ENCODE measurements at places on chromosomes 2 and 18.
A peak's percentile ranks its signal among the peaks of the same experiment; 100 is the strongest.

- DNase-seq: no peak
These were observed 55.0 kb downstream of the KIF1A start for GRCh38 chr2:240765007-240765406.

DNA sequence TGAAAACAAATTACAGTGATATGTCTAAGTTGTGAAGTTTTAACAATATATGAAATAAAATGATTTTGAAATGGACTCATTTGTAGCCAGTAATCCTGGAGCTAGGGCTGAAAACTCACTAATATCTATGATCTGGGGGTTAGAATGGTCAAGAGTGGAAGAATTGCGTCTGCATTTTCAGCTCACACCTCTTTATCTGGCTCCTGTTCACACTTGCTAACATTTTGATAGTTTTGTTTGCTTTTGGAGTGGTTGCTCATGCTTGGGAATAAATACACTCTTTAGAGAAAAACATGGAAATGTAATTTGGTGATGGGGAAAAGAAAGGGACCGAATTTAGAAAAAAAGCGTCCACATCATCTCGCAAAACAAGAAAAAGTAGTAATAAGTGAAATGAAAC lies 30.7 kb downstream of the UBE2F start:
- no peak for DNase-seq

DNA sequence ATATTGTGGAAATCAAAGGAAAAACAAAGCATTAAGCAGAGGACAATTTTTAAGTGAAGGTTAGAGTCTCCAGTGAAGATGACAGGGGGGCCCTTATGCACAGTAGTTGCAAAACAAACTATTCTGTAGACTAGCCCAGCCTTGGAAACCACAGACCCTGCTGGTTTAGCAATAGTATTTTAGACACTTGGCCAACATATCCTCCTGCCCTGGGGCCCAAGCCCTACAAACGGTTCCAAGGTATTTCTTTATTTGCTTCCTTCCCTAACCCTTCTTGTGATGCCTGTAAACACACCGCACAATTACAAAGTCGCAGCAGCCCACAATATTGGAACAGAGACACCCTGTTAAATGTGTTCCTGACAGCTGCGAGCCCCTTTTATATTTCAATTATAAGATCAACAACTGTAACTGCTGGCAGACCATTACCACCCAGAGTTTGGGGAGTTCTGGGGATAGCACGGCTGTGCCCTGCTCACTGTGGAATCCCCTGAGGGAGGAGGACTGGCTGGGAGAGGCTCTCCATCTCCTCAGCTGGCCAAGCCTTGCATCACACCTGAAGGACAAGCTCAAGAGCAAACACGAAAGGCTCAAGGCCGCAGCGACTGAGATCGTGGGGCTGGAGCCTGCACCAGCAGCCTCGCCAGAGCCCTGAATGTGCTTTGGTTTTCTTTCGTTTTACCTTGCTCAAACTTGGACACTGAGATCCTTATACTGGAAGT lies 282.2 kb upstream of the ATP5MC3 start:
- DNase-seq: no peak

- DNase-seq: no peak
These were observed 93.5 kb downstream of the GALNT3 start for GRCh38 chr2:165700531-165700930.

- DNase-seq: peak; percentile 88
These were observed at the start of gene STAT4 for GRCh38 chr2:191150600-191151330. Gene STAT4 (minus strand): TSS chr2:191150994. CDS start chr2:191148203, 2,791 bp downstream.

- DNase-seq: no peak
These were observed 8.4 kb downstream of the KIF1A start for GRCh38 chr2:240811346-240812300.

GRCh38 chr2:10658914-10659257 lies 30.9 kb downstream of the NOL10 start:
- no peak for DNase-seq

DNA sequence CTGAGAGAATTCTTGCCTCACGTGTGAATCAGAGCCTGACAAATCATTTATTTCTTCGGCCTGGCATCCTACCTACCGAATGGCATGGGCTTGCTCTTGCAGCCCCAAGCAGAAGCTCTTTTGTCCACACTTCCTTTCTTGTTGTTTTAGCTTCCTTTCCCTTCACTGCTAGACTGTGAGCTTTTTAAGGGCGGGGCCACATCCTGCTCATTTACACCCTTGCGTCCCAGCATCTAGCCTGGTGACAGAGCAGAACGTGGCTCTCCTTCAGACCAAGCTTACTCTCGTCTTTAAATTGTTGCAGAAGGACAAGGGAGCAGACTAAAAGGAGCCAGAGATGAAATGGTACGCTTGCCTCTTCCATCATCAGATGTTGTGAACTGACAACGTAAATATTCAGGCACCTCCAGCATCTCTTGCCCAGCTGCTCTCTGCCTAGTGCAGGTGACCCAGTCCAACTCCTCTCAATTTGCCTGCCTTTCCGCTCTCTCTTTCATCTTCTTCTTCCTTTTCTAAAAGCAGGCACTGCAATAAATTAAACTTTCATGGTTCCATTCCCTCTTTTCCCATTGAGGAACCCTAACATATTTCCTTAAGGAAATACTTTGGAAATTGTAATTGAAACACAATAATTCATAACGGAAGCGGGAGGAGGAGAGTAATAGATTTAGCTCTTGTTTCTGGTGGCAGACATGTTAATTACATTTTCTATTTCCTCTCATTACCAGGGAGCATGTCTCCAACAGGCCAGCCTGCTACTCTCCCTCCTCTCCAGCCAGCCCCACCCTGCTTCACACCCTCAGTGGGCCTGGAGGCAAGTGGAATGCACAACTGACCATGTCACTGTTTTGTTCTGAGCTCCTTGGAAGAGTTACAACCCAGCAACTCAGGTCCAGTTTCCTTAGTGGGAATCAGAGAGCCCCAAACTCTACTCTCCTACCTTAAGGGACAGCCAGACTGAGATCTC lies 228.1 kb upstream of the TRIB2 start:
- no peak for DNase-seq

GRCh38 chr2:187497858-187498463 lies 49.9 kb upstream of the CALCRL start:
- DNase-seq: no peak

- DNase-seq: no peak
These were observed 47.8 kb downstream of the TFPI start for GRCh38 chr2:187506416-187506815.

GRCh38 chr2:77712601-77713000 lies 190.4 kb upstream of the LRRTM4 start:
- no peak for DNase-seq

GRCh38 chr2:29223851-29224692 lies 108.9 kb downstream of the CLIP4 start:
- DNase-seq: peak; percentile 60

- no peak for DNase-seq
These were observed 115.3 kb upstream of the SCN7A start for GRCh38 chr2:166609183-166609959.

GRCh38 chr2:62302631-62303435 lies 106.9 kb downstream of the B3GNT2 start:
- DNase-seq: no peak

DNA sequence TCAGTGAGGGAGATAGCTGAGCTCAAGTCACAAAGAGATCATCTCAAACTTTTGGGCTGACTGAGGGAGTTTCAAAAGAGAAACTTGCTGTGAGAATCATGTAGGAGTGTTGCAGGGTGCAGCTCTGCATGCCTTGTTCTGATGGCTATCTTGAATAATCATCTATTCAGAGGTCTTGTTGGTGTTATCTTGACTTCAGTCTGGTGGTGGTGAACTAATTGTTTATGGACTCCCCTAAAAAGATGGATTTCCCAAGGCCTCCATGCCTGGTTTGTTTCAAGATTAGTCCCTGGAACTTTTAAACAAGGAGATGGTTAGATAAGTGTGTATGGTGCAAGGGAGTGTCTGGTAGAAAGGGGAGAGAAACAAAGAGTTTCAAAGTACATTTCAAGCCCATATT lies 29.8 kb downstream of the SLC39A6 start:
- DNase-seq: no peak

DNA sequence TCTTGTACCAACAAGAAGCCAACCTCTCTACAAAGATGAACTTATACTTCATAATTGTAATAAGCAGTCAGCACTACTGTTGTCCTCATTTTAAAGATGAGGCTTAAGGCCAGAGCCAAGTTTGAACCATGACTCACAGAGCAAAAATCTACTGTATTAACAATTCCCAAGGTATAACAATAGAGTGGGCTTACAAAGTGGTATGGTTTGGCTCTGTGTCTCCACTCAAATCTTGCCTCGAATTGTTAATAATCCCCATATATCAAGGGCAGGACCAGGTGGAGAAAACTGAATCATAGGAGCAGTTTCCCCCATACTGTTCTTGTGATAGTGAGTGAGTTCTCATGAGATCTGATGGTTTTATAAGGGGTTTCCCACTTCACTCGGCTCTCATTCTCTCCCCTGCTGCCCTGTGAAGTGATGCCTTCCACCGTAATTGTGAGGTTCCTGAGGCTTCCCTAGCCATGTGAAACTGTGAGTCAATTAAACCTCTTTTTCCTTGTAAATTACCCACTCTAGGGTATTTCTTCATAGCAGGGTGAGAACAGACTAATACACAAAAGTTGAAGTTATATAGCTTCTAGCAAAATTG lies 19.5 kb downstream of the MRPL44 start:
- DNase-seq: no peak

DNA sequence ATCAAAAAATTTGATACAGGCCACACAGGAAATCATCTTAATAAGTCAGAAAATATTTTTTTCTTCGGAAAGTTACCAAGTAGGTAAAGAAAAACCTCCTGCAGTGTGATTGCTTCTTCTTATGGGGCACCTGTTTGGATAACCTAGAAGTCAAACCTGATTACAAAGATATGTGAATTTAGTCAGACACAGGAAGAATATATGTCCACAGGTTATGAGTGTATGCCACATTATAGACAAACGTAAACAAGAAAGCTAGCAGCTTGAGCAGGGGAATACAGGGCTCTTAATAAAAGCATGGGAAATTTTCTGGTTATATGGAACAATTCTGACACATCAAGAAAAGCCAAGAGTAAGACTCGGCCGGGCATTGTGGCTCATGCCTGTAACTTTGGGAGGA lies 35.8 kb upstream of the MTCL1 start:
- no peak for DNase-seq

DNA sequence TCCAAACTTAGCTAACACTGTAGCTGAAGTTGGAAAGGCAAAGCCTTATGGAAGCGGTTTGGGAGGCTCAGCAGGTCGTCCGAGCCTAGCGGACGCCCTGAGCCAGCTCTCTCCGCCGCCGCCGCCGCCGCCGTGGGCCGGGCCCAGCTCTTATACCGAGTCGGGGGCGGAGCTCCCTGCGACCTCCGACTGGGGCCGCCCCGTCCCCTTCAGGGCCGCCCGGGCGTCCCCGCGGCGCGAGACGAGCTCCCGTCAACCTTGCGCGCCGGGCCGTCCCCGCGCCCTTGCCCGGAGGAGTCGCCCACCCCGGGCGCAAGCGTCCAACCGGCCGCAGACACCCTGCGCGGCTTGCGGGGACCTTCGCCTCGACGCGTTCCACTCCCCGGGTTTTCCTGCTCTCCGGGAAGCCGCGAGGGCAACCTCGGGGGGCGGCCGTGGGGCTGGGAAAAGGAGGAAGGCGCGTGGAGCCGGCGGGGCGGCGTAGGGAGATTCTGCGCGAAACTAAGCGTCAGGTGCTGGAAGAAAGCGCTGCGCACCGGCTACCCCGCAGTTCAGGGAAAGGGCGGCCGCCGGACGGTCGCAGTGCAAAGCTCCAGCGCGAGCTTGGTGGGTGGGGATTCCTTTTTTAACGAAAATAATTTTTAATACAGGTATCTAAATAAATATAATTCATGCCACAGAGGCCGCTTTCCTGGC lies at the start of gene SLC40A1:
TSS of gene SLC40A1 (minus strand) at position 129 of the 696 bp plus-strand sequence. CDS start 326 bp downstream, outside the sequence.
- peak; percentile 81 for DNase-seq

- DNase-seq: no peak
These were observed 45.9 kb upstream of the RHOB start for GRCh38 chr2:20400787-20401488.

- no peak for DNase-seq
These were observed 62.5 kb downstream of the CENPO start for GRCh38 chr2:24855726-24856125.

- DNase-seq: no peak
These were observed 270.7 kb upstream of the CELF4 start for GRCh38 chr18:37836071-37836970.

- DNase-seq: no peak
These were observed 176.7 kb upstream of the SMAD2 start for GRCh38 chr18:48106976-48107781.

GRCh38 chr2:13046557-13047165 lies 329.9 kb downstream of the TRIB2 start:
- no peak for DNase-seq

GRCh38 chr2:2974982-2975381 lies 402.6 kb downstream of the EIPR1 start:
- no peak for DNase-seq

DNA sequence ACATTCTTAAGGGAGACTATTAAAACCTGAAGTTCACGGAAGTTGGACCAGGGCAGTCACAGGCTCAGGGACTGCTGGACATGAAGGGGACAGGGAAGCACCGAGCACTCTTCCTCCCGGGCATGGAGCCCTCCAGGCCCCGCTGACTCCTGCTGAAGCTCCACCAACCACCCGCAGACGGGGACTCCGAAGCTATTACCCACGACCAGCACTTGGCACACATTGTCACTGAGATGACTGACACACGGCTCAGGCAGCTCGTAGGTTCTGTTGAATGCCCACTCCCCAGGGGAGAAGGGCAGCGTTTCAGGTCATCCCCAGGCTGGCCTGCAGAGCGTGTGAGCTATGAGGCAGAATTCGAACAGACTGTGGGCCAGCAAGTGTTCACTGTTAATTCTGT lies 234.8 kb downstream of the NDUFA10 start:
- no peak for DNase-seq

DNA sequence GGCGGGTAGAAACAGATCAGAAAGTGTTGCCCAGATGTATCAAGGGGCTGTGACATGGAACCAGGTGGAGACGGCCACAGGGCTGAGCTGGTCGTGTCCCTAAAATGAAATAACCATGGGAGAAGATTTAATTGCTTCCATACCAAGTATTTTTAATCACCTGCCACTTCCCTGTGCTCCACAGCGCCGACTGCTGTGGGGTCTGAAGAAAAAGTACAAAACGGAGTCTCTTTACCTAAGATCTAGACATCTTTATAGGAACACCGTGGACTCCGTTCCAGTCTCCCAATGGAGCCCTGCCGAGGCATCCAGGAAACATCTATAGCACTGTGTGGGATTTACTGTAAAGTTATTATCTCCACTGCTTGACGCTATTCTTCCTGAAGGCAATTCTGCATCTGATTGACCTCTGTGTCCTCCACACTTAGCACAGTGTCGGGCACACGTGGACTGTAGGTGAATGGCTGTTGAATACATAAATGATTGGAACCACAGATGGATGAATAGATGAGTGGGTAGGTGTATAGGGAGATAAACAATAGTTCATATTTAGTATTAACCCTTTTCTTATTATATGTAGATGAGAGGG lies 21.6 kb upstream of the GYPC start:
- DNase-seq: peak; percentile 53

GRCh38 chr2:54247115-54247514 lies 8.9 kb downstream of the TSPYL6 start:
- no peak for DNase-seq

GRCh38 chr2:174490051-174490450 lies 3.2 kb upstream of the GPR155 start:
- DNase-seq: no peak

- no peak for DNase-seq
These were observed 66.6 kb downstream of the MYO3B start for GRCh38 chr2:170244555-170244954.

GRCh38 chr2:218819093-218819492 lies 12.5 kb downstream of the PRKAG3 start:
- DNase-seq: no peak
